ENCODE measurements at places on chromosomes 3 and 15.

GRCh38 chr15:74619916-74620635 lies 4.4 kb downstream of the CLK3 start:
- no peak for DNase-seq

- no peak for DNase-seq
Observed at GRCh38 chr3:66195347-66195783, 25.4 kb upstream of the SLC25A26 start.

DNA sequence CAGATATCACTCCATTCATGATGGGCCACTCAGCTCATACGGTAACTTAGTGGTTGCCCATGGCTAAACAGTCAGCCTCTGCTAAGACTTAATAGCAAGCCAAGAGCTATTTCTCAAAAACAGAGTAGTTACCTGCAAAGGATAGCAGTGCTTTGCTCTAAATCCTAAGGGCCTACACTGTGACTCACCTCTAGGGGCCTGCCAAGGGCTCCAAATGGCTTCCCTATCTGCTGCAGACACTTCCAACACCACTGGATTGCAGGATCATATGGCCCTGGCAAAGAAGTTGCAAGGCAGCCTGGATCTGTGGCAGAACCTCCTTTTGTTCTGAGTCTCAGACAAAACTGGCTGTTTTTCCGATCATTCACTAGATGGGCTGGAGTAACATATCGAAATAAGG lies 17.8 kb downstream of the CGGBP1 start:
- no peak for DNase-seq

DNA sequence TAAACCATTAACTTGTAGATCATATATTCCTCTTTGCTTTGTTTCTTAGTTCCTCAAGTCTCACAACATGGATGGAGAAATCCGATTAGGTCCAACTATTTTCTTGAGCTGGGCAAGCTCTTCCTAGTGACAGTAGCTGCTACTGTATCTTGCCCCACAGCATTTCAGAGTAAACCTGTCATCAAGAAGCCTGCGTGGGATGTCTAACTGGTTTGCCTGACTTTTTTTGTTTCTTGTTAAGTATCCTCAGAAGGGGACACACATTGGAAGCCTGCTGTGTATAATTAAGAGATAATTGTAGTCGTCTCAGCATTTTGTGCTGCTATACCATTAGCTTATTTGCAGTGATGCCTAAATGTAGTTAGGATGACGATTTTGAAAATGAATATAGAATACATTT lies 29.3 kb upstream of the STT3B start:
- no peak for DNase-seq

- DNase-seq = no peak
Observed at GRCh38 chr3:16253601-16254000, 11.1 kb downstream of the DPH3 start.

GRCh38 chr3:186021673-186022362 lies 84.0 kb upstream of the TRA2B start:
- no peak for DNase-seq

- DNase-seq = no peak
Observed at GRCh38 chr3:191356631-191357439, 26.5 kb upstream of the UTS2B start.

DNA sequence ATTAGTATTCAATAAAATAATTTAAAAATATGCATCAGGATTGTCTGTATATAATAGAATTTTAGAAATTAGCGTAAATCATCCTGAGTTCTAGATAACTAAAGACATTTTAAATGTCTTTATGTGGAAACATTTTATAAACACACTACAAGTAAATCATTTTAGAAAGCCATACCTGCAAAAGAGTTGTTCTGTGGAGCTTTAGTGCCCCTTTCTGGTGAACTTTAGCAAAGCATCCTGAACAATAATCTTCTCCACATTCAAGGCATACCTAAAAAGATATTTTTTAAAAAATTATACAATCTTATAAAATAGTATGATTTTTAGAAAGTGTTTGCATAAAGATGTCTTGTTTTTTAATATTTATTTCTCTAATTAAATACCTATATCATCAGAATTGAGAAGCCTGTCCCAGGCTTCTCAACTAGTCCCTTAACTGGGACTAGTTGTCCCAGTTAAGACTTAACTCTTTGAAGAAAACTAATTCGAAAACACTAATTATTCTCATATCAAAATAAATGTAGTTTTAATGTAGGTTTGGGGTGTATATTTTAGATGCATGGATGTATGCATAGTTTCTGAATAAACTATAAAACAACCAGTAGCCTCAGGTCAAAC lies 29.7 kb downstream of the ZBBX start:
- no peak for DNase-seq

DNA sequence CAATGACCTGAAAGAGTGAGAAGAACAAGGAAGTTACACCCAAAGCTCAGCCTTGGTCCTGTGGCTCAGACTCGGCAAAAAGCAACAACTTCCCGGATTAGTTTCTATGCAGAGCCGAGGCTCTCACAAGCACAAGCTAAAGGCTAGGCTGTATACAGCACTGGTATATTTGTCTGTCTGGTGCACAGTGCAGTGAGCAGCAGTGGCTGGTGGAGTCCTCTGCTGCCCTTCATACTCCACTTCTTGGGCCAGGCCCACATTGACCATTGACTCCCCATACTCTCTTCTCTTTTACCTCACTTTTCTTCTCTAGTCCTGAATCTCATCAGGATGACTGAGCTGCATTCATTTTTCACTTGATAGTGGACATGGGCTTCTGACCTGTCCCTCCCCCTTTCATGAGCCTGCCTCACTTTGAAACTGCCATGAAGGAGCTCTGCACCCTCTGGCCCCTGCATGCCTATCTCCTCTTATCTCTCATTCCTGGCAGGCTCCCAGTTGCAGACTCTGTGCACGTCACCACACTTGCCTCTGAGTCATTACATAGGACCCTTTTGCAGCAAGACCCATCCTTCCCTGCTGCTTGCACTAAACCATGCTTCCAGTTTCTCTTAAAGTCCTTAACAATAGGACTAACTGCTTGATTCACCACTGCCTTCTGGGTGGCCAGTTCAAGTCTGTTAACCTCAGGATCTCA lies 379.3 kb downstream of the NTRK3 start:
- no peak for DNase-seq

GRCh38 chr3:135736740-135737139 lies 228.8 kb upstream of the PPP2R3A start:
- DNase-seq = no peak

- no peak for DNase-seq
Observed at GRCh38 chr3:72298201-72299152, 513.5 kb upstream of the PROK2 start.

- no peak for DNase-seq
Observed at GRCh38 chr3:98690876-98691275, 72.3 kb upstream of the ST3GAL6 start.

- no peak for DNase-seq
Observed at GRCh38 chr3:14884665-14885064, 62.7 kb upstream of the NR2C2 start.

DNA sequence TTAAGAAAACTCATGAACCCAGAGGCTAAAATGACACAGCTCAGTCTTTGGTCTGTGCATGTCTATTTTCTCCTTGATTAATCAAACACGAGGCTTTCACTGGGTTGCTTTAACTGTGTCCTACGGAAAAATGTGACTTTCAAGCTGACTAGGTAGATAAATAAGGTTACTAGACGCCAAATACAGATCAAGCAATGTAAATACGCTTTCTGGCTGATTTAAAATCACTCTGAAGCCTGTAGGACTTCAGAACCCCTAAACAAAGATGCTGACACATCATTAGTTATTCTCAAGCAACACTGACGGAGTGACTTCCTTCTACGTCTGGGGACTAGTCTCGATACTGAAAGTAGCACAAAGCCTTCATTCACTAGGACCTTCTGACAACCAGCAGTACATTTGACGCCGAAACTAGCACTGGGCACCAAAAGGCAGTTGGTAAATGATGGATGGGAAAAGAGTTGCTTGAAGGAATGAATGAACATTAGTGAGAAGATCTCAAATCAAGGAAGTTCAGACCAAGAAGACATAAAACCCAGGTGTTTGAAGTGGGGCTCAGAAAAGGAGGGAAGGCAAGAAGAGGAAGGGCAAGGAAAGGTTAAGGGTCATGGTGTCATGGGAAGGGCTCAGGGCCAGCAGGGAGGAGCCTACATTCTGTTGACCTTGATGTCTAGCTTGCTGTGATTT lies 67.1 kb upstream of the CDV3 start:
- no peak for DNase-seq

DNA sequence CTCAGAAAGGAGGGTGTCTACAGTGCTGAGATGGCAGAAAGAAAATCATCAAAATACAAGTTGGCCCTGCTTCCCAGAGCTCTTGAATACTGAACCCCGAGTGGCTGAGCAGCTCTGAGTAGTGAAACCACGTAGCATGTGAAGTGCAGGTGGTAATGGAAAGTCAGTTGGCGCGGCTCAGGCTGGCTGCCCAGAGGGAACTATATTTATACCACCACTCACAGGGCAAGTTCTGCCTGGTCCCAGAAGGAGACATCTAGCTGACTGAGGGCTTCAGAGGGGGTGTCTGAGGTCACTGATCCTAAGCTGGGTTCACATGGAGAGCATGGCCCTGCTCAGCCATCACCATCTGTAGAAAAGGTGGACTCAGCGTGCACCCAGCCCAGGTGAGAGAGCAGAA lies 129.6 kb upstream of the AGBL1 start:
- DNase-seq = no peak
